ENCODE measurements at places on chromosomes 13 and 19.

- DNase-seq: no peak
These were observed at the start of gene TSC22D1 for GRCh38 chr13:44575741-44576350. TSS of gene TSC22D1 (minus strand) at chr13:44576330. CDS start at chr13:44576074, 256 bp downstream.

GRCh38 chr13:50928102-50928501 lies 18.5 kb downstream of the RNASEH2B start:
- DNase-seq: no peak

DNA sequence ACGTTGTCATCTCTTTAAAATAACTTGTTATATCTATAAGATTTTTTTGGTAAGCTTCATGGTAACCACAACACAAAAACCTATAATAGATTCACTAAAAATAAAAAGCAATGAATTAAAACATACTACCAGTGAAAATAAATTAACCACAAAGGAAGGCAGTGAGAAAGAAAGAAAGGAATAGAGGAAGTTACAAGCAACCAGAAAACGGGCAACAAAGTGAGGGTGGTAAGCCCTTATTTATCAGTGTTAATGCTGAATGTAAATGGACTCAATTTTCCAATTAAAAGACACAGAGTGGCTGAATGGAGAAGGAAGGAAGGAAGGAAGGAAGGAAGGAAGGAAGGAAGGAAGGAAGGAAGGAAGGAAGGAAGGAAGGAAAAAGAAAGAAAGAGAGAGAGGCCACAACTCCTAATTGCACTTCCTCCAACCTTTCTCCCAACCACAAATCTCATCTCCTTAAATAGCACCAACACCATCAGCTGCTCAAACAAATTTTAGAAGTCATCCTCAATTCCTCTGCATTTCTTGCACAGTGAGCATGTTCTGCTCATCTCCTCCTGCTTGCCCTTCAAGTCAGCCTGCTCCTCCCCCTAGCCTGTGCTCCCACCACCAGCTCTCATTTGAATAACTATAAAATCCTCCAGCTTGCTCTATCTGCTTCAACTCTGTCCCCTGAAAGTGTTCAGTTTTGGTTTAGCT lies 48.6 kb downstream of the CCNA1 start:
- no peak for DNase-seq

GRCh38 chr19:6074709-6075403 lies 35.4 kb downstream of the RFX2 start:
- no peak for DNase-seq

GRCh38 chr13:85997587-85997986 lies 198.4 kb upstream of the SLITRK6 start:
- no peak for DNase-seq

DNA sequence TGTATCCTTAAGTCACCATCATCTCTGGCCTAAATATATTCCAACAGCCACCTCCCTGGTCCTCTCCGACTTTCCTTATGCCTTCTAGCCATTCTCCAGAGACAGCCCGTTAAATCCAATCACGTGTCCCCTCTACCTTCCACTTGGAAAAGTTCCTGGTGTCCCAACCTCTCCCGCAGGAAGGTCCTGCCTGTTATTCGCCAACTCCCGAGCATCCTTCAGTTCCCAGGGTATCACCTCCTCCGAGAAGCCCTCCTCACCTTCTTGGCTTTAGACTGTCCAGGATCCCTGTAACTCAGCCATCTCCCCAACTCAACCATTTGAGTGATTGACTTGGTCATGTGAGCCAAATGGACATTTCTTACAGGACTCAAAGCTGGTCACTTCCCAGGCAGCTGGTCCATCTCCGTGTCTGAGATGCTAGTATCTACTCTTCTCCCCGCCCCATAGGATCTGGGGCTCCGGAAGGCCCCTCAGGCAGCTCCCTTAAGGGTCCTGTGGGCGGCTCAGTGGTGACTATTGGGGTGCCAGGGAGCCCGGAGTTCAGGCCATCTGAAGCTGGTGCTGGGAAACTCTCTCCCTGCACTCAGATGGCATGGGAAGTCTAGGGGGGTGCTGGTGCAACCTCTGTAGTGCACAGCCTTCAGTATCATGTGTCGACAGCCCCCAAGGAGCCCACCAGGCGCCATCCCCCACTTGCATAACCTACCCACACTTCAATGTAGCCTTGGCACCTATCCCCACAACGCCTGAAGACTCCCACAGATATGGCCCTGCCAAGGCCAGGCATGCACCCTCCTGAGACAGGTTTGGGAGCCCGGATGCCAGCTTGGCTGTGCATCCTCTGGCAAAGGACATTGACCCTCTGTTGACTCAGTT lies 27.9 kb upstream of the NANOS3 start:
- DNase-seq: no peak

DNA sequence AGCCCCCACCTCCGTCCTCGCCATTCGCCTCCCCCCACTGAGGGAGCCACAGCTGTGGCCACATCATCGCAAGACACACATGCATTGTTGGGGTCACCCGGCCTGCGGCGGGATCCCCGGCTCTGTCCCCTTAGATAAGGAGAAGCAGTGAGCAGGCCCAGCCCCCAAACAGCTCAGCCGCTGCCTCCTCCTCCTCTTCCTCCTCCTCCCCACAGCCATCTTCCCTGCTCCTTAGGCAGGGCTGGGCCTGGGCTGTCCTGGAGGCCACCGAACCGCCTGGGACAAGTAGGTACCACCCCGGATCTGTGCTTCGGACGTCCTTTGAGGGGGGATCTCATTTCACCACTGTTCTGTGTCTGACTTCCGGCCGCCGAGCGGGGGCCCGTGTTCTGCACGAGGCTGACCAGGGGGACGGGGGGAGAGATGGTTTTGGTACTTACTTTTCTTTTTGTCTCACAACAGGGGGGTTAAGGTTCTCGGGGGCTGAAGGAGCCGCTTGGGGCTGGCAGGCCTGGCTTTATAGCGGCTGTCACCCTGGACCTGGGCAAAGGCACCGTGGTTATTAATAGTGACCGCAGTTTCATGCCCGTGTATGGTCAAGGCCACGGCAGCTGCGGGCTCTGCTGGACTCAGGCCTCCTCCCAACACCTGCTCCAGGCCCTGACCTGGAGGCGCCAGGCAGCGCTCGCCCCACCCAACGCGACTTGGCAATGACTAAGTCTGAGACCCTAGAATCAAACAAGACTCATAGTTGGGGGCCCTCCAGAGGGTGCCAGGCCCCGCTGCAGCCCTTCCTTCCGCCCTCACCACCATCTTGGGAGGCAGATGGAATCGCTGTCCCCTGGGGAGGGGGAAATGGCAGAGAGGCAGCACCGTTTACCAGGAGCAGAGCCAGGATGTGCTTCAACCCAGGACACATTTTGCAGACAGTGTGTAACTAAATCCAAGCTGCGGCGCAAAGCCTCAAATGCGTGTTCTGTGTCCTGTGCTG lies 18.3 kb downstream of the NMRK2 start:
- no peak for DNase-seq

Measured in NCI-H1930 (cell line).